ENCODE measurements at places on chromosomes 2 and 18.

DNA sequence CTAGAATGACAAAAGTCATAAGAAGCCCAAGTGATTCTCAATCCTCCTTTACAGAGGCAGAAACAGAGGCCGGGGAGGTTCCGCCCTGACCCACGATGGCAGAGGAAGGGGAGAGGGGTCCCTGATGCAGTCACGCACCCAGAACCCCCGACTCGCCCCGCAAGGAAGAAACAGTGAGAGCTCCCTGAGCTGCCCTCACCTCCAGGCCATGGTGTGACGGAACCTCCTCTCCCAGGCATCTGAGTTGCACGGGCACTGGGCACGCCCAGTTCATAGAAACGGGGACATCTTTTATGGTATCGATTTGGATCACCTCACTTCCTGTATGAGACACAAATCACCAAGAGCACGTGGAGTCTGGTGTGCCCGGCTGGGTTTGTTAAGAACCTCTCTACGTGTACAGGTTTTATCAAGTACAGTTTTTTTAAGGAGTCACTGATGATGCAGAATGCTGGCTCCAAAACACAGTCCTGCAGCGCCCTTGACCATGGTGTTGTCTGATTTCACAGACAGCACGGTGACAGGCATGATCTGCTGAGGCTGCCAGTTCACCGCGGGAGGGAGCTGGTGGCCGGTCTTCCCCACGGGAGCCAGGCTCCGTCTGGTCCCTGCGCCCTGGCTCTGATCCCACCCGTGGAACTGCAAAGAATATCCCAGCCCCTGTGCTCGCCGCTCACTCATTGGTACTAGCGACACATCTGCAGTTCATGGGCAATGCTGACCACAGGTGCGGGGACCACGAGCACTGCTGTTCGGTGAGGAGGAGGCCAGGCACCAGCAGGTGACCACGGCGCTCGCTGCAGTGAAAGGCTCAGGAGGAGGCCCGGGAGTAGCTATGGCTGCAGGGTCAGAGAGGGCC is 35.6 kb downstream of the PXDN start:
- DNase-seq: no peak

DNA sequence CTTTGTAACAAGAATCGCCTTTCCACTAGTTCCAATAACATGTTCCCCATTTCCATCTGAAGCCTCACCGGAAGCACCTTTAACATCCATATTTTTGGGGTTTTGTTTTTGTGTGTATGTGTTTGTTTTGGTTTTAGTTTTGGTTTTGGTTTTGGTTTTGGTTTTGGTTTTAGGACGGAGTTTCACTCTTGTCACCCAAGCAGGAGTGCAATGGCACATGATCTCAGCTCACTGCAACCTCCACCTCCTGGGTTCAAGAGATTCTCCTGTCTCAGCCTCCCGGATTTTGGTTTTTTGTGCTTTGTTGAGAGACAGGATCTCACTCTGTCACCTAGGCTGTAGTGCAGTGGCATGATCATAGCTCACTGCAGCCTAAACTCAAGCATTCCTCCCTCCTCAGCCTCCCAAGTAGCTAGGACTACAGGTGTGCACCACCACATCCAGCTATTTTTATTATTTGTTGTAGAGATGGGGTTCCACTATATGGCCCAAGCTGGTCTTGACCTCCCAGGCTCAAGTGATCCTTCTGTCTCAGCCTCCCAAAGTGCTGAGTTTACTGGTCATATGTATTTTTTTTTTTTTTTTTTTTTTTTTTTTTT is 36.3 kb downstream of the TGOLN2 start:
- no peak for DNase-seq

DNA sequence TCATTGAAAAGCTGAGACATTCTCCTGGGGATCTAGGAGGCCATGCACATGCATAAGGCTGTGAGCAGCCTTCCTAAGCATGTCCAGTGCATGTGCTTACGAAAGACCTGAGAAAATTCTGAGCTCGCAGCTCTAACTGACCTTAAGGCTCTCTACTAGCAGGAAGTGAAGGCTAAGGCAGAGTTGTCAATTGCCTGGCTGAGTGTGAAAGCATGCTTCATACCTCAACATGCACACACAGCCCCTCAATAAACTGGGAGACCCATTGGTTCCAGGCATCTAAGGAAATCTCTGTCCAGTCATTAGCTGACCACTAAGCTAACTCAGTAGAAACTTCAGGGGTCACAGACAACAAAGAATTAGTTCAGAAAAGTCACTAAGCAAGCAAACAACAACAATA is 42.0 kb downstream of the ALPK2 start:
- DNase-seq: no peak

GRCh38 chr2:227177592-227178336 is 13.3 kb downstream of the COL4A3 start:
- no peak for DNase-seq

DNA sequence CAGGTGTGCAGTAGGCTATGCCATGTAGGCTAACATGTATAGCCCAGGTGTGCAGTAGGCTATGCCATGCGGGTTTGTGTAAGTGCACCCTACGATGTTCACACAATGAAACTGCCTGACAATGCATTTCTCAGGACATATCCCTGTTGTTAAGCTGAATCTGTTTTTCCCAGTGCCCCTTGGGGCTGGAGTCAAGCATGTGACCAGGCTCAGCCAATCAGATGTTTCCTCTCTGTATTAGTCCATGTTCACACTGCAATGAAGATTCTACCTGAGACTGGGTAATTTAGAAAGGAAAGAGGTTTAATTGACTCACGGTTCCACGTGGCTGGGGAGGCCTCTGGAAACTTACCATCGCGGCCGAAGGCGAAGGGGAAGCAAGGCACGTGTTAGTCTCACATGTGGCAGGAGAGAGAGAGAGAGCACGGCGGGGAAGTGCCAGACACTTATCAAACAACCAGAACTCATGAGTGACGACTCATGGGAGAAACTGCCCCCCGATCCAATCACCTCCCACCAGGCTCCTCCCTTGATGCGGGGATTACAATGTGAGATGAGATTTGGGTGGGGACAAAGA is 24.2 kb downstream of the ITM2C start:
- no peak for DNase-seq

DNA sequence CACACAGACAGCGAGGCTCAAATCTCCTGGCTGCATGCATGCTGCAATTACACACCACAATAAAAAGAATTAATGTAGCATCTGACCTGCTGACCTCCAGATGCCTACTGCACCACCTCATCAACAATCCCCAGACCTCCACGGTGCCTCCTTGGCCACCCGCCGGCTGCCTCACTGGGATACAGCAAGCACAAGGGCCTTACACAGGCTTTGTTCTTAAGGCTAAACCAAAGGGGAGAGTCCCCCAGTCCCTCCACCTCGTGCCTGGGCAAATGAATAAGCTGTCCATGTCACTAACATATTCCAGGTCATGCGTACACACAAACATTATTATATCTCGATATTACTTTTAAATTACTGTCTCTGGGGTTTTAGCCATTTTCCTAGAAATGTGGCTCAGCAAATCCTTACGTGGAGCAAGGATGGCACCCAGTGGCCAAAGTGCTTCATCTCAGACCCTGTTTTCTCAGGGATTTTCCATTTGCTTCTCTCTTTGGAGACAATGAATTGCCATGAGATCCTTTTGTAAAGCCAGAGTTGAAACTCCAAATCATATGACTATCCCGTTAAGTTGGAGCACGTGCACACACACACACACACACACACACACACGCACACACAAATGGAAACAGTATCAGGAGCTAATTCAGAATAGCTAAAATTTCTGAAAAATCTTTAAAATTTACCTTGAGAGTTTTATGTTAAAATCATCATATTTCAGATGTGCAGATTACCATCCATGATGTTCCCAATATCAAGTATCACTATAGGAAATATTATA is 313.8 kb downstream of the PDE11A start:
- DNase-seq: peak; percentile 72

- no peak for DNase-seq
These were observed 67.6 kb upstream of the ZFP36L2 start for GRCh38 chr2:43293744-43294695.

DNA sequence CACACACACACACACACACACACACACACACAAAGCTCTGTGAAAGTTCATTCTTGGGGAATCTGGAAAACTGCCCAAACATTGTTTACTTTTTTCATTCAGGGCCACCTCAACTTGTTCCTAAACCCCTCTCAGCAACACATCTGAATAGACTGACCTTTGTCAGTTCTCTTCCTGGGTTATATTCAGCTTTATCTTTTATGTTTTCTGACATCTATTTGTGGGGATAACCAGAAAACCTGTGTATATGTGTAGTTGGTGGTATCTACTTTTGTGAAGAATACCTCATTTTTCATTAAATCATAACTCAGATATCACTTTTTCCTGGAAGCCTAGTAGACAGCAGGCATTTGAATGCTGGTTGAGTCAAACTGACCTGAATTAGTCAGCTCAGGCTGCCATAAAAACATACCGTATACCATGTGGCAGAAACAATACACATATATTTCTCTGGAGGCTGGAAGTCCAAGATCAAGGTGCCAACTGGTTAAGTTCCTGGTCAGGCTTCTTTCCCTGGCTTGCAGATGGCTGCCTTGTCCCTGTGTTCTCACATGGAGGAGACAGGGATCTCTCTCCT is 11.0 kb upstream of the RNF144A start:
- no peak for DNase-seq

DNA sequence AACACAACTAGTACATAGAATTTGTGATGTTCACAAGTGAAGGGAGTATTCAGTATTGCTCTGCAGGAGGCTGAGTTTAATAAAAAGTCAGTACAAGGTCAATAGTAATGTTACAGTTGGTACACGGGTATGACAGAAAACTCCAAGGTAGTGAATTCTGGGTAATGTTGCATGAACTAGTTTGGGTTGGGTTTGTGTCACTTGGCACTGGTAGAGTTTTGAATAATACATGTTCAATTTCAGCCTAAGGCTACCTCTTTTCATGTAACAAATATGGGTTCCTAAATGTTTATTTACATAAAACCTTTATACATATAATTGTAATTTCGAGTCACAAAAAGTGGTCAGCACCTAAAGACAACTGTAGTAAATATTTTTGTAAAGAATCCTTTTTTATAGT is 19.4 kb downstream of the CTIF start:
- DNase-seq: no peak

DNA sequence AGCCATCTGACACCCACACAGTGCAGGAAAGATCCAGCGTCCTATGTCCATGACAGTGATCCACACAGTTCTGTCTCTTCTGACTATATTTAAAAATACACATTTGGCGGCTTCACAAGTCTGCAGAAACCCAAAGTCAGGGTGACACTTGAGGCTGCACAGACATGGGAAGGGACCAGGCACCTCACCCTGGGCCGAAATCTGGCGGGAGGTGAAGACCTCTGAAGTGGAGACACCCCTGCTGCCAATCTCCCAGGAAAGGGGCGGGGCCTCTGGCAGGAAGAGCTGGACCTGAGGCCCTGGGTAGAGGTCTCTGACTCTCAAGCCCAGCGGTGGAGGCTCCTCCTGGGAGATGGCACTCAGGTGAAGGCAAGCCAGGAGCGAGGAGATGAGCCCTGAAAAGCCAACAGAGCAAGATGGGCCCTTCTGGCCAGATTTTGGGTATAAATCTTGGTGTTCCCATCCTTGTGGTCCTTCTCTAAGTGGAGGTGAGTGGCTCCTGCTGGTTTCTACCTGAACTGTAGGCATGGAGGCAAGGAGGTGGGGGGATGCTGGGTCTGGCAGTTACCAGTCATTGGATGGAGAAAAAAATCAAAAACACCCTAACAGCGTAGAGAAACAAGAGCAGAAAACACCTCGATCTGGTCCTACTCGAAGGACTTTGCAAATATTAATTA is 248.4 kb downstream of the HDAC4 start:
- DNase-seq: peak; percentile 62

- DNase-seq: no peak
These were observed 79.1 kb upstream of the ZFP36L2 start for GRCh38 chr2:43305517-43305916.

DNA sequence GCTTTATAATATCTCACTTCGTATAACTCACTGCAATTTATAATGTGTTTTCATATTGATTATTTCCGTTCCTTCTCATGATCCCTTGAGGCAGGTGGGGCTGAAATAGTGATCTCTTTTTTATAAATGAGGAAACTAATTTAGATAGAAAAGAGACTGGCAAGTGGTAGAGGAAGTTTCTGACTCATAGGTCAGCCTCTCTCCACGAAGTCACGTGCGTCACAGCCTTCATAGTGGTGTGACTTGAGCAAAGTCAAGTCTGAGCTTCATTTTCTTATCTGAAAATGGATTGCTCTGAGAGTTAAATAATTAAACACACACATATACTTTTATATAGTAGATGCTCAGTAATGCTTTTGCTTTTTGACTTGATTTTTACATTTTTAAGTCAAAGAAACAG is 19.9 kb downstream of the ABCG5 start:
- peak; percentile 66 for DNase-seq

GRCh38 chr2:189082376-189082975 is 97.1 kb downstream of the COL5A2 start:
- no peak for DNase-seq

DNA sequence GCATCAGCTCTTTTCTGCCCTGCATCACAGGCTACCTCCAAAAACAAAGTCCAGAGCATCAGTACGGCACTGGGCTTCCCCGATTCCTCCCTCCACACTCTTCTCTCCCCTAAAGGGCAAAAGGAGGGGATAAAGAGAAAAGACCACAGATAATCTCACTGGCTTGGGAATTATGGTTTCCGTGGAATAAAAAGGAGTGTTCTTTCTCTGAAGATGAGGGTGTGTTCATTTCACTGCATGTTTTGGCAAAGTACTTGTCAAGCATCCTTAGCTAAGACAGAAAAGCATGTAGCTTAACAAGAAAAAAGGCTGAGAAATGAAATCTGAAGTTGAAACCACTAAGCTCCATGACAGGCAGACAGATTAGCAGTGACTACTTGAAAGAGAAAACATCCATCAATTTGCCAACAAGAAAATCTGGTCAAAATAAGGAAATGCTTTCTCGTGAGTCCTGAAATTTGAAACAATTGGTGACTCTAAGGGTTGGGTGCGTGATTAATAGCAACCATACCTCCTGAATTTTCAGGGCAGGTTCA is 20.6 kb upstream of the DSG3 start:
- DNase-seq: no peak

DNA sequence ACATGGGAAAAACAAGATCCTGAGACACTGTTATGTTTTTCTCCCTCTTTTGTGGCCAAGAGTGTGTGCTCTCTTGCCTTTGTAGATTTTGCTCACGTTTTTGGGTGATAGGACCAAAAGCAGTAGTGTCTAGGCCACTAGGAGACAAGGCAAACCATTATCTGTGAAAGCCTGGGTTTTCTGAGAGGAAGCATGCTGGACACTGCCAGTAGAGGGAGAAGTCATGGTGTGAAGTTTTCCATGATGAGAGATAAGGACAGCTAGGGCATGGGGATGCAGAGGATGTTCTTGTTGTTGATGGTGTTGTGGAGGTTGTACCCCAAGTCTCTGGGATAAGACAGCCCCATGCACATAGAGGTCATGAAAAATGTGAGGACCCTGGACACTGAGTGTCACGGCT is 285.3 kb downstream of the SOX11 start:
- no peak for DNase-seq

GRCh38 chr2:66013456-66013855 is 421.5 kb upstream of the MEIS1 start:
- no peak for DNase-seq

- no peak for DNase-seq
These were observed 200.6 kb upstream of the MEX3C start for GRCh38 chr18:51398104-51398503.

All from sciatic nerve (tissue), 2 donors.